Stimulated activated naive B cell treated with anti-CD40 and anti-IgM and Interleukin-4, amounts not matched to agents 10 μg/mL and 1 μg/mL and 100 μg/mL, for 72 hours (primary cell): ENCODE measurements at places on chromosomes 6 and 20.

DNA sequence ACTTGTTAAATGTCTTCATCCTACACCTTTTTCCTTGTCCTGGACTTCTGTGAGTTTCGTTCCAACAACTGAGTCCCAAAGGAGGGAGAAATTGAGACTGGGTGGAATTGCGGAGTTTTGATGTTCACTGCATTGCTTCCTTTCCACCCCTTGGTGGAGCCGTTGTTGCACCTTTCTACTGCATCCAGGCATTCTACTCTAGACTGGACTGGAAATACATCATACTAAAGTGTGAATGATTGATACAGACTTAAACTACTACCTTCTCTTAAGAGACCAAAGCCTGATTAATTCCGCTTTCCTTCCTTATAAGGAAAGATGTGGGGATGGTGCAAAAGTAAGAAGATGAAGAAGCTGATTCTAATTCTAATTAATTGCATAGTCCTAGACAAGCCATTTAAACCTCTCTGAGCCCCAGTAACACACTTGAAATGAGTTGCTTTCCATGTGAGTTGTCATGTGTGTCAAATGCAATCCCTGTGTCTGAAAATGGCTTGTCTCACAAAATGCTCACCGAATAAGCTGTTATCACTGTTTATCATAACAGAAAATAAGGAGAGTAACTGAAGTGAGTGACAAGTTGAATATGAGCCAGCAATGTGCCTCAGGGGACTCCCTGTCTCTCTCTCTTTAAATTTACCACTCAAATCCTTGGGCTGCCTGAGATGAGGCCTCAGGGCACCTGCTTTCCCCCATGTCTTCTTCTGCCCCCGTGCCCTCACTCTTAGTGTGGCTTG, 338.3 kb upstream of the CHD6 start:
- no peak overlapping the region for H3K27ac ChIP-seq
- no peaks in the 10 kb centered on the region for H3K4me1 ChIP-seq
- no peak for DNase-seq

DNA sequence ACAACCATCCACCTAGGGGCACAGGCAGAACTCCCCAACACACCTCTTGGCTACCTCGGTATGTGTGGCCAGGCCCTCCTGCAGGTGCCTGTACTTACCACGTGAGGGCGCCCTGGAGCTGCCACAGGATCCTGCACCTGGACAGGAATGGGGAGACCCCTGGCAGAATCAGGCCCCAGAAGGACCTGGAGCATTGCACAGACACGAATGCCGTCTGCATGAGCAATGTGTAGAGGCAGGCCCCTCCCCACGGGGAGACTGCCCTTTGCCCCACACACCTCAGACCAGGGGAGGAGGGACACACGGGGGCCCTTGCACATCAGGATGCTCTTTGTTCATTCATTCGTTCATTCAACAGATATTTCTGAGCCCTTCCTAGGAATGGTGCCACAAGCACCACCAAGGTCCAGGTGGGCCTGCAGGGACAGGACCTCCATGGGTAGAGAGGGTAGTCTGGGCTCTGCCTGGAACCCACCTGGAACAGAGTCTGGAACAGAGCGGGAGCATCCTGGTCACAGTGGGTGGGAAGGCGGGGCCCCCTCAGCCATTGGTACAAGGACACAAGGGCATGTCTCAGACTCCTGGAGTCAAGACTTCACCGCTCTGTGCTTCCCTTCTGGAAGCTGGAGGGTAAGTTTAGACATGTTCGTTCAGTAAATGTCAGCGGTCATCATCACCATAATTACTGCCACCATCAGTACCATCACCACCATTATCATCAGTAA, 32.3 kb downstream of the YTHDF1 start:
- H3K4me1 ChIP-seq = peaks cover 35% of the 10 kb centered on the region
- peaks cover 45% of the 10 kb centered on the region for H3K27me3 ChIP-seq
- H3K36me3 ChIP-seq = no peaks in the 10 kb centered on the region
- DNase-seq = no peak
- no peak overlapping the region for H3K4me3 ChIP-seq
- no peak overlapping the region for H3K27ac ChIP-seq

GRCh38 chr6:124958759-124959354, 3.4 kb upstream of the RNF217 start:
- DNase-seq = no peak
- peaks cover 1% of the 10 kb centered on the region for H3K36me3 ChIP-seq
- no peak overlapping the region for H3K27ac ChIP-seq
- peaks cover 10% of the 10 kb centered on the region for H3K4me1 ChIP-seq
- no peak overlapping the region for H3K4me3 ChIP-seq

DNA sequence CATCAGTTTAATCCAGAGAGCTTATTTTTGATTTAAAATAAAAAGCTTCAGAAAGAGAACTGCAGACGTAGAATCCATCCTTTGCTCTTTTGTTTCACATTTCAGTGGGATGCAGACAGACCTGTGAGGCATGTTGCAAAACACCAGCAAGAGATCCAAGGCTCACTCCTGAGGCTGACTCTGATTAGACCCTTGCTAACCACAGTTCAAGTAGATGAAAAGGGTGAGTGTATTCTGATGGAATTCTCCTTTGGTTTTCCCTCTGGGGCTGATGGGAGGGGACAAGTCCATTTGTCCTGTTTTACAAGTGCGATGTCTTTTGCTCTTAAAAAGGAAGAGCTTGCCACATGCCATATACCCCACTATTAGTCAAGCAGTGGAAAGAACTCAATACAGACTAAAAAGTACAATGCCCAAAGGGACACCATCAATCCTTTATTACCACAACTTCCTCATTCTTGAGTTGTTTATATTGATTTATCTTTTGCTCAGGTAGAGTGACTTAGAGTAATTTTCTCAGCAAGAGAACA, 772.7 kb downstream of the MAFB start:
- no peak overlapping the region for H3K4me3 ChIP-seq
- H3K27me3 ChIP-seq = peaks cover 5% of the 10 kb centered on the region
- H3K36me3 ChIP-seq = no peaks in the 10 kb centered on the region
- no peaks in the 10 kb centered on the region for H3K4me1 ChIP-seq

DNA sequence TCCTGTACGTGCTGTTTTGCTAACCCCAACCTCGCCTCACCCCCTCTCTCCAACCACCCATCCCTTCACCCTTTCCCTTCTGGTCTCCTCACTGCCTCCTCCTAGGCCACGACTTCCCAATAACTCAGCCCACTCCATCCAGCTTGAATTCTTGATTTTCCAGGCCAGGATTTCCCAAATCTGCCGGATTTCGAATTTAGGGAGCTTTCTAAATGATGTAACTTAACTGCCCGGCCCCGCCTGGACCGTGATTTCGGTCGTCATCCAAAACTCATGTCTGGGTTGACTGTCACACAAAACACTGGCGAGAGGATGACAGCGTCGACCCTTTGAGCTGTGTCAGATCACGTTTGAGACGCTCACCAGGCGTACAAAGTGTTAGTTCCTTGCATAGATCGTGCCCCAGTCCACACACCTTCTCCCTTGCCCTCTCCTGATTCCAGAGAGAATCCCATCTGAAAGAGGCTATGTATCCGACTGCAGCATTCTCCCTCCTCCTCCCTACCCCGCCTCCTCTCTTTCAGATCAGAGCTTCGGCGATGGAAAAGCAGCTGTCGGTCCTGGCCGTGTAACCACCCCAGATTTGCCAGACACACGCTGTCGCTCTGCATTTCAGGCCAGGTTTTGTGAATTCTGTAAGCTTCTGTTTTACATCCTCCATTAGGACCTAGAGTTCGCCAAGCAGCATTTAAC, 168.2 kb downstream of the GPX5 start:
- peaks cover 74% of the 10 kb centered on the region for H3K27me3 ChIP-seq
- H3K27ac ChIP-seq = no peak overlapping the region

DNA sequence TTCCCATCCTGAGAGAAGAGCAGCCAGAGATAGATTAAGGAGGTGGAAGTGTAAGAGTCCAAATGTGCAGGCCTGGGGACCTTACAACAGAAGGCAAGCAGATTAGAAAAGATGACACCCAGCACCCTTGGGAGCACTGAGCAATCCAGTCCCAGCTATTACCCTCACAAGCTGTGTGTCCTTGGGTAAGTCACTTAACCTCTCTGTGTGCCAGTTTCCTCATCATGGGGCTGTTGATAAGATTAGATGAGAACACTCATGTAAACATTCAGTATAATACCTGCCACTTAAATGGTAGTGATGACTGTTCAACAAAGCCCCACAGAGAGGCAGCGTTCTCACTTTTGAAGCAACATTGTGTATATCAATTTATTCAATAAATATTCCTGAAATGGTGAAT, 114.8 kb upstream of the CST7 start:
- peaks cover 6% of the 10 kb centered on the region for H3K4me1 ChIP-seq
- DNase-seq = no peak
- H3K36me3 ChIP-seq = peaks cover 3% of the 10 kb centered on the region
- peaks cover 50% of the 10 kb centered on the region for H3K27me3 ChIP-seq
- H3K4me3 ChIP-seq = no peak overlapping the region
- no peak overlapping the region for H3K27ac ChIP-seq

GRCh38 chr6:3885262-3886036, 36.3 kb downstream of the FAM50B start:
- H3K4me1 ChIP-seq = no peaks in the 10 kb centered on the region
- no peak overlapping the region for H3K27ac ChIP-seq
- no peaks in the 10 kb centered on the region for H3K36me3 ChIP-seq
- no peak for DNase-seq
